ENCODE measurements at places on chromosomes 13 and 19.

DNA sequence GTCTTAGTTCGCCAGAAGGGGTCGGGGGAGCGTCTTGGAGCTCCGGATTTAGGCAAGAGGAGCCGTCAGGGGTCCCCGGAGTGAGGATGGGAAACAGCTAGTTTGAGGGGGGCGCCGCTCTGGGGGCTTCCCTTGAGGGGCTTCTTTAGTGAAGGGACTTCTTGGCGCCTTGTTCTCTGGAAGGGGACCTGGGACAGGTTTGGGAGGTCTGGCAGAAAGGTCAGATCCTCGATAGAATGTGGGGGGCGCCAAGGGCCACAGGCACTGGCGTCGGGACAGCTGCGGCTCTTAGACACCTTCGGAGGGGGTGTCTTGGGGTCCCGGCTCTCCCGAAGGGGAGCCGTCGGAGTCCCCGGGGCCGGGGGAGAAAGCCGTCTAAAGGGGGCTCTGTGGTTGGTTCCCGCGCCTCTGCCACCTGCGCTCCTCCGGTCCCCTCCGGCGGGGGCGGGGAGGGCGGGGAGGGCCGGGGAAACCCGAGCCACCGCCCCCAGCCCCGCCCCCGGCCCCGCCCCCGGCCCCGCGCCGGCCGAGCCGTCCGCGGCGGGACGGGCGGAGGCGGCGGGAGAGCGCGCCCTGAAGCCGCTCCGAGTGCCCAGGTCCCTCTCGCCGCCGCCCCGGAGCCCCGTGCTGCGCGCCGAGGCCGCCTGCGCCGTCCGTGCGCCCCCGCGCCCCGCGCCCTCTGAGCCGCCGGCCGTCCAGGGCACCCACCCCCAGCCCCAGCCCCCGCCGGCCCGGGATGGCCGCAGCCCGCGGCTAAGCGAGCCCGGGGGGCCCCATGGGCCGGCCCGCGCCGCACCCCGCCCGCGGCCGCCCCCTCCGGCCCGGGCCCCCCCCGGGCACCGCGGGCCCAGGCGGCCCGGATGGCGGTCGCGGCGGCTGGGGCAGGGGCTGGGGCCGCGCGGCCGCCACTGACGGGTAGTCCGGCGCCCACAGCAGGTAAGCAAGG, at the start of gene NRTN:
Gene NRTN, plus strand, starts transcription at position 552 of the 946 bp plus-strand sequence. CDS start 19,099 bp downstream, outside the sequence.
- DNase-seq, result no peak

DNA sequence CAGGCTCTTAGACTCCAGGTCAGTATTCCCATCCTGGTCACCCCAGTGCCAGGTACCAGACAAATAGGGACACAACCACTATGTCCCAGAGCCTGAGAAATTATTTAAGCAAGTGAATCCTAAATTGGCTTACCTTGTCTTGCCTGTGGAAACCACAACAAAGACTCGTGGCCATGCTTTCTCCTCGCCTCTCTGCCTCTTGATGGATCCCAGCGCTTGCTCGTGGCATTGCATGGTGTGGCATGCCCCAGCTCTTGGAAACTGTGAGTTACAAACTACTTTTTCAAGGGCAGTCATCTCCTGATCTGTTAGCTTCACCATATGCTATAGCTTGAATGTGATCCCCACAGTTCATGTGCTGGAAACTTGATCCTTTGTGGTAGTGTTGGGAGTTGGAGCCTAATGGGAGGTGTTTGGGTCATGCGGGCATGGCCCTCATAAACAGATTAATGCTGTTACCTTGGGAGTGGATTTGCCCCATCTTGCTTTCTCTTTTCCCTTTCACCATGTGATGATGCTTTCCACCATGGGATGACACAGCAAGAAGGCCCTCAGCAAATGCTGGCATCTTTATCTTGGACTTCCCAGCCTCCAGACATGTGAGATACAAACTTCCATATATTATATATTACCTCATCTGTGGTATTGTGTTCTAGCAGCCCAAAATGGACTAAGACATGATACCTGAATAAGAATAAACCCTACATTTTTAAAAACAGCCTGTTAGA, 31.2 kb downstream of the SPRYD7 start:
- DNase-seq, result no peak

DNA sequence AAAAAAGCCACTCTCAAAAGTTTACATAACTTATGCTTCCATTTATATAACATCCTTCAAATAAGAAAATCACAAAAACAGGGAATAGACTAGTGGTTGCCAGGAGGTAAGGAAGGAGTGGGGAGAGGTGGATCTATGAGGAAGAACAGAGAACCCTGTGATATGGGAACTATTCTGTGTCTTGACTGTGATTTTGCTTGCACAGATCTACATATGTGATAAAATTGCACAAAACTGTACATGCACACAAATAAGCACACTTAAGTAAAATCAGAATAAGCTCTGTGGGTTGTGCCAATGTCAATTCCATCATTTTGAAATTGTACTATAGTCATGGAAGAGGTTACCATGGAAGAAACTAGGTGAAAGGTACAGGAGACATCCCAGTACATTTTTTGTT, 121.6 kb upstream of the SGCG start:
- DNase-seq, result no peak

GRCh38 chr13:32212421-32212820, 102.7 kb downstream of the ZAR1L start:
- DNase-seq, result peak; percentile 89

- no peak for DNase-seq
These were observed 21.7 kb downstream of the ZBTB7A start for GRCh38 chr19:4044990-4045465.

DNA sequence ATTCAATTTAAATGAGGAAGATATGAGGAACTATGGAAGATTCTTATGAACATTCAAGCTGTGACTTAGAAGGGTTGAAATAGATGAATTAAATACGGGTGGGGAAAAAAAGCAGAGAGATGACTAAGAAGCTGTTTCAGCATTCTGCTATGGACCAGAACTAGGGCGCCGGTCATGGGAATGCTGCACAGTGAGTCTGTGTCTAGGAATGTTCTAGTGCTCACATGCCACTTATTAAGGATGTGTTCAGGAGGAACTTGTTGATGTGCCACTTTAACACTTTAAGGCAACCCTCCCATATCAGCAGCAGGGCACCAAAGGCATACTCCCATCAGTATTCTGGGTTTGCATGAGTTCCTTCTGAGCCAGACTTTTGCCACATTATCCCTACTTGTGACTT, 152.1 kb downstream of the POSTN start:
- peak; percentile 97 for DNase-seq

DNA sequence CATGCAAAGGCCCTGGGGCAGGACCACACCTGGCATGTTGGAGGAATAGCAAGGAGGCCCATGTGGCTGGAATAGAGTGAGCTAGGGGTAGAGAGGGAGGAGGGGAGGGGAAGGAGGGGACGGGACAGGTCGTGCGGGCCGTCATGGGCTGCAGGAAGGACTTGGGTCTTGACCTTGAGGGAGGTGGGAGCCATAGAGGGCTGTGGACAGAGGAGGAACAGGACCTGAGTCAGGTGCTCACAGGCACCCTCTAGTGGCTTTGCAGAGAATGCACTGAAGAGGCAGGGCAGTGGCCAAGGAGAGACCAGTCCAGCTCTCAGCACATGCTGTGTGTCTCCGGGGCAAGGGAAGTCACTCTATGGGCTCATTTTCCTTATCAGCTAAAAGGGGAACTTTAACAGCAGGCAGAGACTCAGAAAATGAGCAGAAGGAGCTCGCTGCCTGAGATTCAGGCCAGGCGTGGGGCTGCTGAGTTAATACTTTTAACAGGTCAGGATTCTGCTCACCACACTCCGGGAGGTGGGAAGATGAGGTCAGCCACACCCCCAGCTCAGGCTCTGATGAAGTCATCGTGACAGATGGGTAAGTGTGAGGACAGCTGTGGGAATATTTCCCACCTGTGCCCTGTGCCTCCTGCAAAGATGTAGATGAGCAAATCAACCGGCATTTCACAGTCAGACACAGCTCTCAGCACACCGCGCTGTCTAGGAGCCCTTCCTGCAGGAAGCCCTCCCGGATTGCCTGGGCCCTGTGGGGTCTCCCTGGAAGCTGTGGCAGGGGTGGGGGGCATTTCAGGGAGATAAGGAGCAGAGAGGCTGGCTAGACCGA, 6.0 kb upstream of the TNFAIP8L1 start:
- peak; percentile 71 for DNase-seq

- DNase-seq, result peak; percentile 21
These were observed 6.0 kb upstream of the CCER2 start for GRCh38 chr19:38917921-38918491.

- no peak for DNase-seq
These were observed 117.6 kb downstream of the TNFSF13B start for GRCh38 chr13:108387156-108387555.

GRCh38 chr13:51050021-51050830, 60.8 kb downstream of the C13orf42 start:
- no peak for DNase-seq

Data from EH (cell line).